ENCODE measurements at places on chromosomes 5 and 9. TPM values are rescaled to one million over a fixed set of nuclear protein-coding genes. Genes with fewer than 3 reads are reported as not detected.
A peak's percentile ranks its signal among the peaks of the same experiment; 100 is the strongest.

PTPRD gene
- 210 TPM for total RNA-seq

CDKN2A gene
- total RNA-seq = 0.85 TPM

TMEM174 gene
- total RNA-seq = not detected

MAPKAP1 gene
- total RNA-seq = 61.4 TPM

DNA sequence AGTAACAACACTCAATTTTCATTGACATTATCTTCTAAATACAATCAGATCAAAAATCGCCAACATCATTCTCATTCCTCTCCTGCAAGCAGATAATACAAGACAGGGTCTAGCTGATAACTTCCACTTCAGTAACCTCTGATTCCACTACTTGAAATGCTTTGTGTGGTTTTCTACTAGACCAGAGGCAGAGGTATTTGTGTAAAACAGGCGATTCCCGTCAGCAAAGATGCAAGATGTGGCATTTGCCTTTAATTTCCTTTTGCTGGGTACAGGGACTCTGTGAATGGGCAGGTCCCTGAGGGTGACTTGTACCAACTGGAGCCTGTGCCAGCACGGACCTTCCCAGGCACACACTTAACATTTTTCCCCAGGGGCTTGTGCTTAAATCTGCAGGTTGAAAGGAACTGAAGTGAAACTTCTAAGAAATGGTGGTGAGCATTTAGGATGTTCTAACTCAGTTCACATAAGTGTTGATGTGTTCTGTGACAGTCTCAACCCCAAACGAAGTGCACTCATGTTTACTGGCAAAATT, 625.5 kb upstream of the WWC1 start:
- no peak for DNase-seq

- DNase-seq = no peak
These were observed 747 bp downstream of the LRSAM1 start for GRCh38 chr9:127451858-127452656.

GRCh38 chr5:58794875-58795274, 212.0 kb downstream of the RAB3C start:
- no peak for DNase-seq

GRCh38 chr9:114723931-114724330, 41.9 kb upstream of the TEX48 start:
- no peak for DNase-seq

DNA sequence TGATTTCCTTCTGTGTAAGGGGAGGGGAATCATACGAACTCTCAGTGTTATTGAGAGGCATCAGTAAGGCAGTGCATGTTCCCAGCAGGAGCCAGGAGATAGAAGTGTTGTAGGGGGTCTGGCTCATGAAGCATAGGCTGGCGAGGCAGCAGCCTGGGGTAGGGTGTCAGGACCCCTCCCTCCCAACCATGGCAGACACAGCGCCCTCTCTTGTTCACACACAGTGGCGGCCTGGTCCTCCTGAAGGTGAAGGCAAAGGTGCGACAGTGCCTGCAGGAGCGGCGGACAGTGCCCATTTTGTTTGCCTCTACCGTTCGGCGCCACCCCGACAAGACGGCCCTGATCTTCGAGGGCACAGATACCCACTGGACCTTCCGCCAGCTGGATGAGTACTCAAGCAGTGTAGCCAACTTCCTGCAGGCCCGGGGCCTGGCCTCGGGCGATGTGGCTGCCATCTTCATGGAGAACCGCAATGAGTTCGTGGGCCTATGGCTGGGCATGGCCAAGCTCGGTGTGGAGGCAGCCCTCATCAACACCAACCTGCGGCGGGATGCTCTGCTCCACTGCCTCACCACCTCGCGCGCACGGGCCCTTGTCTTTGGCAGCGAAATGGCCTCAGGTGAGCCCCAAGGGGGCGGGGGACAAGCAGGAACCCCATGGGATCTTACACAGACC, 4.7 kb downstream of the SLC27A4 start:
- DNase-seq = no peak

DNA sequence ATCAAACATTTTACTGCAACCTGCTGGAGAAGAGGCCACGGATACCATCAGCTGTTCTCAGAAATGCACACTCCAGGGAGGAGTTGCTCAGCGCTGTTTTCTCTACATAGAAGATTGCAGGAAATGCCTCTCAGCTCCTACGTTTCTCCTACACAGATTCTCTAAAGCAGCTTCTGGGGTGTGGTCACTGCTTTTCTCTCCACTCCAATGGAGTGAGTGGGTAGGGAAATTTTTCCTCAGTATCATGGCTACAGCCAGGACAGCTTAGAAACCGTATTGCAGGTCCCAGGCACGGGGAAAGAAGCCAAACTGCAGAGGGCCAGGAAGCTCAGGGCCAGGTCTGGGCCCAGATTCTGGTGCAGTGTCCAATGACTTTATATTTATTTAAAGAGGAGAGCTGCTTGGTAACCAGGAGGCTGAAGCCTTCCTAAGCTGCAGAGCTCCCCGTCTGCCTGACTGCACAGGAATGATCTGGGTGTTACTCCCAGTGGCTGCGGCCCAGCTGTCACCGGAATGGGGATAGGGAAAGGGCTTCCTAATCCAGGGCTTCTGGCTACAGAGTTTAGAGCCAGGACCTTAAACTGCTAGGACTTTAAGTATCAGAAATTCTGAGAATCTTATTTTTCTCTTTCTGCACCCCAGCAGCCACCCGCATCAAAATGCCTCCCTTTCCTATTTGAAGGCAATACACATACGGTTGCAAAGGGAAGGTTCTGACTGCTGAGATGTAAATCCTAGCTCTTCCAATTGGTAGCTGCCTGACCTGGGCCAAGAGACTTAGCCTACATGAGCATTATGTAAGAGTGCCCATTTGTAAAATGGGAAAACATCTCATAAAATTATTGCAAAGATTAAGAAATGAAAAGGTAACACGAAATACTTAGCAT, 1.4 kb upstream of the SPTAN1 start:
- DNase-seq = no peak

DNA sequence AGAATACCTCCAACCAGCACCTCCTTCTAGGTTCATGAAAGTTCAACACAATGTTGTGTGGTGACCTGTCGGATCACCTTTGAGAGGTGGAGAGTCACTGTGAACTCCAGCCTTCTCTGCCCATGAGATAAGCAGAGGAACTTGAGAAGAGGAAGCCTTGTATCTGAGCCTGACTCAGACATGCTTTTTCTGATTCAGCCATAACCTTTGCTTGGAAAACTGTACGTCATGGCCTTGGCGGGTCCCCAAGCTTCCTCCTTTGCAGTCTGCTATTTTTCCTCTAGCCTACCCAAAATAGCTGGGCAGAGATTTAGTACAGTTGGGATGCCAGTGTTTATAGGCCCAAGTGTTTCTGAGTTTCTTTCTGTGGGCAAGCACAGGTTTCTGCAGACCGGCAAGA, 274.7 kb downstream of the CETN3 start:
- DNase-seq = no peak

- no peak for DNase-seq
These were observed 56.8 kb downstream of the PUM3 start for GRCh38 chr9:2787065-2787464.

- peak; percentile 47 for DNase-seq
These were observed 302.1 kb downstream of the CSNK1G3 start for GRCh38 chr5:123813937-123814624.

- no peak for DNase-seq
These were observed 30.4 kb upstream of the B4GALT1 start for GRCh38 chr9:33197279-33198152.

GRCh38 chr9:96667363-96667728, 12.2 kb upstream of the PRXL2C start:
- no peak for DNase-seq

GRCh38 chr5:103505581-103506305, 56.8 kb downstream of the NUDT12 start:
- DNase-seq = no peak

GRCh38 chr9:965497-965896, 11.0 kb upstream of the DMRT3 start:
- no peak for DNase-seq
